ENCODE measurements at places on chromosomes 7 and 10. TPM values are rescaled to one million over a fixed set of nuclear protein-coding genes. Genes with fewer than 3 reads are reported as not detected.
A peak's percentile ranks its signal among the peaks of the same experiment; 100 is the strongest.

Gene ADAM8
- 156 TPM for total RNA-seq

GRCh38 chr10:34178196-34178595 lies 636.9 kb downstream of the PARD3 start:
- no peak for DNase-seq

Gene CALML3
- not detected for total RNA-seq

GRCh38 chr10:31288001-31288400 lies 31.0 kb upstream of the ZEB1 start:
- no peak for DNase-seq

DNA sequence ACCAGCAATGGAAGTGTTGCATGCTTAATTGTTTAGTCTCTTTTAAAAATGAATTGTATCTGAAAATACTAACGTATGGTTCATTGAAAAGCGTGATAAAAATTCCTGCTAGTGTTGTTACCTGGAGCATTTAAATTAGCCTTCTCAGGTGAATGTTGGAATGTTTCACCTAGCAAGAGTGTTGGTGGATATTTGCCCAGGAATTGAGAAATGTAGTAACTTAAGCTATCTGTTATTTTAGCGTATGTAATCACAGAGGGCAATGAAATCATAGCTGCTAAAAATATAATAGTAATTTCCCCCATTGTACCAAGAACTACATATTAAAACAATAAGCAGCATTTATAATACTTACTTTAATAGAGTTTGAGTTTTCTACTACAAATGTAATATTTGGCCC lies 166.1 kb upstream of the KIAA1217 start:
- no peak for DNase-seq

Gene PRSS2
- total RNA-seq: not detected

DNA sequence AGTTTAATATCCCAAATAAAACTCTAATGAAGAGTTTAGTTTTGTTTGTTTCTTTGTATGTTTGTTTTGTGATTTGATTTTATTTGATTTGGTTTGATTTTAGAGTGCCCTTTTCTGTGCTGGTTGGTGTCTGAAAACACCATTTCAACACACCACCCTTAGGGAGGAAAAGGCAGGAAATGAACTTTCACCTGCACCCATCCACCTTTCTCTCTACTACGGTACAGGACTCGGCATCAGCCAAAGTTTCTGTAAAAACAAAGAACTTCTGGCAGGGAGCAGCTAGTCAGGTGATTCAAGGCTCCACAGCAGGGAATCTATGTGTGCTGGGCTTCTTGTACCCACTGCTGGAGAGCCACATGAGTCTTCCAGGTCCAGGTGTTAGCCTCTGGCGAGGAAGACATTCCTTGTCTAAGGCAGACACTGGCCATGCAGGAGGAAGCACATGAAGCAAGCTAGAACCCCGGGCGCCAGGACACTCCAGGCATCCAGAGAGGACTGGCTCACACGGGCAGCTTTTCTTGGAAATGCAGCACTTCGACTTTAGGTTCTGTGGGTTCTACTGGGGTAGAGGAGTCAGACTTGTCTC lies 22.1 kb upstream of the STK17A start:
- no peak for DNase-seq

GRCh38 chr10:26857991-26858706 lies 2.6 kb downstream of the ABI1 start:
- no peak for DNase-seq

- peak; percentile 45 for DNase-seq
Measured at GRCh38 chr7:23469150-23469960, 936 bp downstream of the IGF2BP3 start.

DNA sequence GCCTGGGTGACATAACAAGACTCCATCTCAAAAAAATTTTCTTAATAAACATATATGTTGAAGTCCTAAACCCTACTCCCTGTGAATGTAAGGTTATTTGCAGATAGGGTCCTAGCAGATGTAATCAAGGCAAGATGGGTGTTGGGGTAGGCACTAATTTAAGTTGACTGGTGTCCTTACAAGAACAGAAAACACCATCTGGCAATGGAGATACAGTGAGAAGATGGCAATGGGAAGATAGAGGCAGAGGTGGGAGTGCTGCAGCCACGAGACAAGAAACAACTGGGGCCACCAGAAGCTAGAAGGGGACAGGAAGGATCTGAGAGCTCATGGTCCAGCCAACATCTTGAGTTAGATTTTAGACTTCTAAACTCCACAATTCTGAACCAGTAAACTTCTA lies 606.4 kb downstream of the CNTNAP2 start:
- DNase-seq: no peak

All from activated T-cell treated with anti-CD3 and anti-CD28 coated beads, Interleukin-2, amount 50 U/mL, for 72 hours (primary cell).